ENCODE measurements at places on chromosomes 12 and 14.

GRCh38 chr14:103495854-103496253 is 26.8 kb downstream of the CKB start:
- DNase-seq, result no peak

GRCh38 chr12:18551701-18552100 is 186.1 kb downstream of the PLCZ1 start:
- DNase-seq, result no peak

DNA sequence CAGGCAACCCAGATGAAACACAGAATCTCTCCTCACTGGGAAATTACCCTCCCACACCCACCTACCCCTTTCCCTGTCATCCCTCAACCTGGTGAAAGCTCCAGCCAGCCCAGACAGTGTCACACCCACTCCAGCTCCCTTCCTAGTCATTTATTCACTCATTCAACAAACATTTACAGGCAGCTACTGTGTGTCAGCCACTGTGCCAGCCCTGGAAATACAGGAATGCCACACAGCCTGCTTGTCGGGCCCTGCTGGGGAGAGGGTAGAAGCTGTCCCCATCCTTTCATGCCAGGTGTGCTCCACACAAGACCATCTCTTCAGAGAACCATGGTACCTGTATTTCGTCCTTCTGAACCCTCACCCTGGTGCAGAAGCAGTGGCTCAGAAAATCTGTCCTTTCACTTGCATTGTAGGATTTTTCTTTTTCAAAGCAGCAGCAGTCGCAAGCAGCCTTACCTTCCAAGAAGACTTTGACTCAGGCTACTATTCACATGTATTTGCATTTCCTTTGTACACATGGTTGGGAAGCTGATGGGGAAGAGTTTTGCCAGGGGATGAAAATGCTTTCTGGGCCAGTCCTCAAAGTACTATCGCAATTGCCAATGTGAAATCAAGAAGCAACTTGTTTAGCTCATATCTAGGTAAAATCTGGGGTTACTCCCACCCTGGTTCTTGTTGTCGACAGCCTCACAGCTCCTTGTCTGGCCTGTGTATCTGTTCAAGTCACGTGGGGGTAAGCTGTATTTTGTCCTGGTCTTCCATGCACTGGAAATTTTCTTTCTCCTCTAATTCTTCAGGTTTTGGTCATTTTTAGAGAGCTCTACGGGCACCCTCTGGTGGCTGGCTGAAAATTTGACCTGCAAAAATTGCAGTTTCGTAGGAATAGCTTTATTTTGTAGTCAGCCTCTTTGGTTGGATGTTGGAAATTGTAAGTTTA is 147.4 kb upstream of the EGLN3 start:
- peak; percentile 68 for DNase-seq

DNA sequence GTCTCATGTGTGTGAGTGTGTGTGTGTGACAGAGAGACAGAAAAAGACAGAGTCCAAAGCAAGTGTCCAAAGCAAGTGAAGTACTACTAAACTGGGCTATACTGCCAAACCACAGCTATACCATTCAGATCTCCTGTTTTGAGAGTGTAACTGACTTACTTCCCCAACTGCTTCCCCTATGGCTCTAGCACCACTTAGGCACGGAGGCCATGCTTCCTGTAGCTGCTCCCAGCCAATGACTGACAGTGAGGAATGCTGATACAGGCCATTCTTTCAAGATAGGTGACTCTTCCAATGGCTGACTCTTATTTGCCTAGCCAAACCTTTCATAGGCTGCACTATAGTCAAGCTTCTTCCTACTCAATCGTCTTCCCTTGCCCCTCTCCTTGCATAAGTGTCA is 393.2 kb downstream of the BCAT1 start:
- DNase-seq, result no peak

DNA sequence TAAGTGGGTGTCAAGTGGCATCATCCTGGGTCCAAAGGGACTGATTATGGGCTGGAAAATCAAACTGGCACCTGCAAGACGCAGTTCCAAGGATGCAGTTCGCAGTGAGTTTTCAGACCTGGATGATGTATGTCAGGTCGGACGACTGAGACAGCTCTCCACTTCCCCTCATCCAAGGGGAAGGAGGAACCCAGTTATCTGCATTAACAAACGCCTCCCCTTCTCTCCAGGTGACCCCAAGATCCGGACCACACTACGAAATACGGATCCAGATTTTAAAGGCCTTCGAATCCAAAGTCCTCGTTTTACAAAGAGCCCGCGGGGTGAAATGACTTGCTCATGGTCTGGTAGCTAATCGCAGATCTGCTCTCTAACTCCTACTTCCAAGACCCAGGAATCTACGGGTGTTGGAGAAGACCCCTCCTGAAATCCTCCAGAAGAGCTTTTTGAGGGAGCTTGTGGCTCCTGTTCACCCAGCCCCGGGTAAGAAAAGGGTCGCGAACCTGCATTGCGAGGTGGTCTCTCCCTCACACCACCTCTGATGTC is 460 bp upstream of the SYNE2 start:
- DNase-seq, result no peak

DNA sequence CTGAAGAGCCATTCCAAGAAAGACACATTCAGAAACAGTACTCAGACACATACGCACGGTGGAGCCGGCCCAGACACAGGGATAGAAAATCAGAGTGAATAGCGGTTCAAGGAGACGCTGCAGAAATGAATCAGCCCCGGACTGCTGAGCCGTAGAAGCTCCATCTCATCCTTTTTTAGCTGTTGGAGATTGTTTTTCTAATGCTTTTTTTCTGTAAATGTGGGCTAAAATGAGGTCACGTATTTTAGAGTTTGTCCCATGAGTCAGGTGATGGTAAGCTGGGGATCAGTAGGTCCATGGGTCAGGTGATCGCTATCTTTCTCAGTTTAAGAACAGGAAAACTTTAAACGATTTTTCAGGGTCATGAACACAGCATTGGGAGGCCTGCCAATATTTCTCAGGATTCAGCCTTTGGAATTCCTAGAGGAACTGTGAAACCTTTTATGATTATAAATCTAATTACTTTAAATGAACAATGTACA is 202.4 kb downstream of the ITPR2 start:
- no peak for DNase-seq

DNA sequence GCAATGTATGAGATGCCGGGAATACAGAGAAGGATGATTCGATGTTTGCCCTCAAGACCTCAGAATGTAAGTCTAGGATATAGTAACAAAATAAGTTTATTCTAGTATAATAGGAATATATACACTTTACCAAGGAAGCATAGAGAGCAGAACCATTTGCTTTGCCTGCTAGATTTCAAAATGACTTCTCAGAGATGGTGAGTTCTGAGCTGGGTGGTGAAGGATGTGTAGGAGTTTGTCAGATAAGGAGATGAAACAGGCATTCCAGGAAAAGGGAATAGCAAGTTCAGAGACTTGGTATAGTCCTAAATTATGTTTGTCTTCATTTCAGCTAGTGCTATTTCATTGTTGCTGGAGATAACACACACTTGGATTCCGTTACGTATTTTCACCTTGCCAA is 655.9 kb downstream of the DIO2 start:
- DNase-seq, result no peak

DNA sequence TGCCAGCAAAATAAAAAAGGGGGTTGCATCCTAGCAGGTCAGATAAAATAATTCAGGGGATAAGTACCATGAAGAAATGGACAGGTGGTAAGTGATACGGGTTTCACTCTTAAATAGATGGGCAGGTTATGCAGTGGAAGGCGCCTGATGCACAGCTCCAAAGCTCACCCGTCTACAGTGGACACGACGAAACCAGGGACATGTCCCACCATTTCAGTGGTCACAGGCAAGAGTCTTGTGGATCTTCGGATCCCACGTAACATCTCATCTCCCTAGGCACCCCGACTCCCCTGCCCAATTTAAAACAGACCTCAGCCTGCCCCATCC is 60.5 kb downstream of the DDX51 start:
- DNase-seq, result no peak

DNA sequence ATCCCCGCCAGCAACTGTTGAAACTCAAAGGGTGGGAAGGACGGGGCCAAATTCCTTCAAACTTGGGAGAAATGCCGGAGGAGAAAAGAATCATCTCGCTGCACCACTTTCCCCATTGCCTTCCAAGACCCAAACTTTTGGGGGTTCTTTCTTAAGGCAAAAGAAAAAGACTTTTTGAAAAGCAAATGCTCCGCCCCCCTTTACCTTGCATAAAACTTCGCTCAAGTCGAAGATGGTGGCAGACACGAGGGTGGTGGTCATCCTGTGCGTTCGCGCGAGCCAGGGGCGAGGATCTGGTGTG is 239 bp downstream of the ZFP36L1 start:
- DNase-seq, result no peak

DNA sequence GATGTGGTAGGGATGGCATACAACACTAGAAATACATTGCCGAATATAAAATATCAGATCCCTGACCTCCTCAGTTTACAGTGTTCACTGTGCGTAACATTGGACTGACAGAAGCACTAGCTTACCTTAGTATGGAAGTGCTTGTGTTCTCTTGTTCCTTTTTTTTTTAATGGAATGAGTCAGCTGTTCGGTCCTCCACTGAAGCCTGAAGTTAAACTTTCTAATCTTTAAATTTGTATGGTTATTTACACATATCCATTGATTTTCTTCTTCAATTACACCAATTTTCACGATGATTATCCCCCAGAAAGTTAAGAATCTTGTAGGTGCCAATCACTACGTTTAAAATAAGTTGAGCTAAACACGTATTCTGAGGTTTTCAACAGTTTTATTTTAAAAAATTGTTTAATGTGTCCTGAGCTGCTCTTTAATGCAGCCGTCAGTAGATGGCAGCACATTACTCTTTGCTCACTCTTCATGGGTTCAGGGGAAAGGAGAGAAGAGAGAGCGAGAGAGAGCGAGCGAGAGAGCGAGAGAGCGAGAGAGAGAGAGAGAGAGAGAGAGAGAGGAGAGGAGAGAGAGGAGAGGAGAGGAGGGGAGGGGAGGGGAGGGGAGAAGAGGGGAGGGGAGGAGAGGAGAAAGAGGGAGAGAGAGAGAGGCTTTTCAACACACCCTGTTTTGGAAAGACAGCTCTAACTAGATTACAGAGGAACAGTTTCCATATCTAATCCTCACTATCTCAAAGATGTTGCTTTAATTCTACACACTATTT is 134.7 kb upstream of the SCAF11 start:
- peak; percentile 57 for DNase-seq

- no peak for DNase-seq
Measured at GRCh38 chr12:21065845-21066244, 65.1 kb upstream of the SLCO1B1 start.

DNA sequence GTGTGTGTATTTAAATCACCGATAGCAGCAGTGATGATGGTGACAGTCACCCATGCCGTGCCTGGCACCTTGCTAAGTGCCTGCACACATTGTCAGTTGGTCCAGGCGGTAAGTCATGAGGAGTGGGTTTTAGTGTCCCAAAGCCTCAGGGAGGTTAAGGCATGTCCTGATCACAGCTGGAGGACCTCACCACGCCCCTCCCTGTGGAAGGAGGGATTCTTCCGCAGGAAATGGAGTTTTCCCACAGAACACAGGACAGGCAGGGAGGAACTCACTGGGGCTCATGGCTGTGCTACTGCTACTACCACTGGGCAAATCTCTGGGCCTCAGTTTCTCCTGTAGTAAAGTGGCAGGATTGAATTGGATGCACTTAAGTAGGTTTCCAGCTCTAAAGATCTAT is 142.3 kb downstream of the CACNA1C start:
- no peak for DNase-seq

DNA sequence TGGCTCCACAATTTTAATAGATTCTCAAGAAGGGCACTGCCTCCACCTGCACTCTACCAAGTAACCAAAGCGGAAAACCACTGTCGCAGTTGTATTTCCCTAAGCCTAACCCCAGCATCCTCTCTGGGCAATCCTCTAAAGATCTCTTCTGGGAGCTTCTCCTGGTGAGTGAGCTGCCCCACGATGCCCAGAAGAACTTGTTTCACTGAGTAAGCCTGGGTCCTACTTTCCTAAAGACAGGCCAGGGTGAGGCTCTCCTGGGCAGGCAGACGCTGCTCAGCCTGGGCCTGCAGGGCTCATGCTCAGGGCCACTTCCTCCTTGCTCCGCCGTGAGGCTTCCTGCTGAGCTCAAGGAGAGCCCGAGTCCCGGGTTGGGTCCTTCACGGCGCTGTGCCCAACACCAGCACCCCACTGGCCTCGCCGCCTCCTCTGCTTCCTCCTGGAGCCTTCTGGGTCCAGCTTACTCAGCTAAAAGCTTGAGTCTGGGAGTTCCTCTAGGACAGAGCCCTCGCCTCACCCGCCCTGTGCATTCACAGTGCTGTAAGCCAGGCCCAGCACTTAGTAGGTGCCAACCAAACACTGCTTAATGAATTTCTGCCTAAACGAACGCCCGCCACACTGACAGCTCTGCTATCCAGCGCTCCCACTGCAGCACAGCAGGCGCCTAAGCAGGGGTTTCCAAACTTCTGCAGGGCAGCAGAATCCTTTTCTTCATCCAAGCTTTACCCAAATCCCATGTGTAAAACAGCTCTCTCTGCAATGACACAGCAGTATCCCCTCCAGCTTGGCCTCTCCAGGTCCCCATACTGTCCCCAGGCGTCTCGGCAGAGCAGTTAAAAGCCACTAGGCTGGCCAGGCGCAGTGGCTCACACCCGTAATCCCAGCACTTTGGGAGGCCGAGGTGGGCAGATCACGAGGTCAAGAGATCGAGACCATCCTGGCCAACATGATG is 5.7 kb downstream of the RAB35 start:
- no peak for DNase-seq

DNA sequence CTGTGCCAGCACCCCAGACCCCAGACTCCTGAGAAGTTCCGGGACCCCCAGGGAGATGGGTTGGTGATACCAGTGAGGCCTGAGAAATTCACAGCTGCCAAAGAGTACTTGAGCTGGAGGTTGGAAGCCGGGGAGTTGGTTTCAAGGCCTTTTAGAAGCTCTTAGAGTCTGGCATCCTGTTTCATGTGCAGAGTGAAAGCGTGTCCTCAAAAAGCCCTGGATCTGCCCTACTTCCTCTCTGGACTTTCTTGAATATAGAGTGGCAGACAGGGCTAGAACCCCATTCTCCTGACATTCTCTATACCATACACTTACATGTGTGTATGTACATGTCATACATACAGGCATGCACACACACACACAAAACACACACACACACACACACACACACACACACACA is 31.3 kb upstream of the PPM1A start:
- DNase-seq, result no peak

- no peak for DNase-seq
Measured at GRCh38 chr12:112252184-112252583, 126.8 kb downstream of the TRAFD1 start.

- no peak for DNase-seq
Measured at GRCh38 chr12:98431089-98431488, 84.3 kb upstream of the TMPO start.
